ENCODE measurements at places on chromosomes 6 and 20. TPM values are rescaled to one million over a fixed set of nuclear protein-coding genes. Genes with fewer than 3 reads are reported as not detected.

PLCB1 gene
- polyA plus RNA-seq, result 16.8 TPM

DNA sequence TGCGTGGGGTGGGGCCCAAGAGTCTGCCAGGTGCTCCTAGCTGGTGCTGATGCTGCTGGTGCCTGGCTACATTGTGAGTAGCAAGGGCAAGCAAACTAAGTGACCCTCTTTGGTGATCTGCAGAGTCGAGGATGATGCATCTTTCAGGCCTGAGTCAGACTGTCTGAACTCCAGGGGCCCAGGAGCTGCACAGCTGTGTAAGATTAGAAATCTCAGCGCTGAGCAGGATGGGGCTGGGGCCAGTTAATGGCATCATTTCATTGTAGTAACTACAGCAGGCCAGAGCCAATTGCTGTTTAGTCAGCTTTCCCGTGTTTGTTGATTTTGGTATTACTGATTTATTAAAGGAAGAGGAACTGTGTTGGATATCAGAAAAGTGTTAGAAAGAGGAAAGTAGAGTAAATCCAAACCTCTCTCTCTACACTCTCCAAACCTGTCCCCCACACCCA, 365.2 kb downstream of the PAX1 start:
- DNase-seq, result no peak

DNA sequence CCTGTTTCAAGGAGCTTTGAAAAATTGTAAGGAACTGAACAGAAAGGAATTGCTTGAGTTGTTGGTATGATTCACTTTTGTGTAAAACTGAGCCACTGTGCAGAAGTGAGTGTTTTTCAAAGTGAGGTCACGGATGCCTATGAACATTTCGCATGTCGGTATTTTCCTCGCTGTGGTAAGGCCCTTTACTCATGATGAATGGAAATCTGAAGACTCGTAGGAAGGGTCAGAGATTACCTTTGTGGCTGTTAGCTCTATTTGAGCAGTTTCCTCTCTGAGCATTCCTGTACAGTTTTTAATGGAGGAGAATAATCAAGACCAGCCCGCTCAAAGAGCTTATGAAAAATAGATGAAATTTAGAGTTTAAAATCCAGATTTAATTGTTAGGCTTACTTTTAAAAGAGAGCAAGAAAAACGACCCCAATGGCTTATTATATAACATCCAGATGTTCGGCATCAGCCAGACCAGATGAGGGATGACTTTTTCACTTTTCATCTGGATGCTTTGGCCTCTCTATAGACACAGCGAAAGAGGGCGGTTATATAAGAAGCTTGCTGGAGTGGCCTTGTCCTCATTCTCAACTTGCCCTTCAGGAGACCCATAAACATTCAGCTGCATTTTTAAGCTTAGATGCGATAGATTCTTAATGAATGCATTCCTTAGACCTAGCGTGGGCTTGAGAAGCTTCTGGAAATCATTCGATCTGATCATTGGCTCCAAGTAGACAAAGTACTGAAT, 99.5 kb downstream of the CD83 start:
- DNase-seq, result peak; percentile 18

DNA sequence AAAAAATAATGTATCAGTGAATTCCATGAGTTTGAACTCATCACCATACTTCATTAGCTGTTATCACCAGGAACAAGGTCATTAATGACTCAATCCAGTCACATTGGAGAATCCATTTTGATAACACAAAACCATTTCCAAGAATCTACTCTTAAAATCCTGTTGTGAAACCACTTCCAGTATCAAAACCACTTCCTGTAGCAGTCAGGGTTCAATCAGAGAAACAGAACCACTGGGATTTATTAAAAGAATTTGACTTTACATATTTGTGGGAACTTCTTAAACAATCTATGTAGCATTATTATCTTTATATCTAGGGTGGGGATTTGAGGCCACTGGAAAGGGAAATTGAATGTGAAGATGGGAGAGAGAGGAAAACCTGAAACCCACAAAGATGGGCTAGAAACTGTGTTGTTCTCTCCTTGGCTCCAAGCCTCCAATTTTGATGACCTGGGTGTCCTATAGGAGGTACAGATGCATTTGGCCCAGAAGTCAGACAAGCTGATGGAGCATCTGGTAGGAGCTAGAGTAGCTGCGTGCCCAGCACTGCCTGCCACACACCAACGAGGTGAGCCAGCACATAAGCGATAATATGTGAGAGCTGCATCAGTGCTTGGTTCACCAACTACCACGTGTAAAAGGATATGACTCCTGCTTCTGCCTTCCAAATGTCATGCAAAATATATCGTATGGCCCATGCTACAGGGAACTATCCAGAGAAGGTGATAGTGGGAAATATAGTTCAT, 117.0 kb downstream of the TMEM200A start:
- no peak for DNase-seq

- DNase-seq, result no peak
Measured at GRCh38 chr6:34044945-34045595, 100.8 kb downstream of the GRM4 start.

- no peak for DNase-seq
Measured at GRCh38 chr6:116779573-116780164, 14.2 kb upstream of the FAM162B start.

PRDM13 gene
- not detected for polyA plus RNA-seq

Measured in urinary bladder (tissue), 4 donors.